Smooth muscle cell of the brain vasculature (primary cell): ENCODE measurements at places on chromosomes 16 and 17.

DNA sequence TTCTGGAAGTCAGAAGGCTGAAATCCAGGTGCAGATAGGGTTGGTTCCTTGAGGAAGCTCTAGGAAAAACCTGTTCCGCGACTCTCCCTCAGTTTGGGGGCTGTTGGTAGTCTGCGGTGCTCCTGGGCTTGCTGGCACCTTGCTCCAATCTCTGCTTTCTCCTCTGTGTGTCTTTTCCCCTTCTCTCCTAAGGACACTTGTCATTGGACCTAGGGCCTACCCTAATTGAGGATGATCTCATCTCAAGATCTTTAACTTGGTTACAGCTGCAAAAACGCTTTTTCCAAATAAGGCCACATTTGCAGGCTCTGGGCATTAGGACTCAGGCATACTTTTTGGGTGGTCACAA lies 12.9 kb upstream of the CACNG4 start:
- DNase-seq: no peak

DNA sequence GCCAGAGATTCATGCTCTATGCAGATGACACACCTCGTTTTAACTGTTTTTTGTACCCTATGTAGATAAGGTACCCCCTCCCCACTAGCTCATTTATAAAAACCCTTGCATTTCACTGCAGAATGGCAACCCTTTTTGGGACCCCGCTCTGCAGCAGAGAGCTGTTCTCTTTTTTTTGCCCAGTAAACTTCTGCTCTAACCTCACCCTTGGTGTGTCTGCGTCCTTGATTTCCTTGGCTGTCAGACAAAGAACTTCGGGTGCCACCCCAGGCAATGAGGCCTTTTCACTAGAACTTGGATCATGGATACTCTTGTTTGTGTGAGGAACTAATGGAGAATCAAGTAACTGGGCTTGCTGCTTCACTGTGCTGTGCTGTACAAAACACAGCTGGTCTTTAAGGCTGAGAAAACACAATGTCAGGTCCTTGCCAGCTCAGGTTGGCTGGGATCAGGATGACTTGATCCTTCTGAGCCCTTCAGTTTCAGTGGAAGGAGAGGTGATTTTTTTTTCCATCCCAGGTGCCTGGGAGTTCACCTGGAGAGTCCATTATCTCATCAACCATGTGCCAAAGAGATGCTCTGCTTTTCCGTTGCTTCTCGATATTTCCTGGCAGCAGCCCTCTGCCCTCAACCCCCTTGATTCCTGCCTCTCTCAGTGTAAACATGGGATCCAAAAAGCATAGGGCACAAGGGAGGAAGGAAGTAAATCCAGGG lies 133.2 kb upstream of the FAM20A start:
- DNase-seq: no peak

DNA sequence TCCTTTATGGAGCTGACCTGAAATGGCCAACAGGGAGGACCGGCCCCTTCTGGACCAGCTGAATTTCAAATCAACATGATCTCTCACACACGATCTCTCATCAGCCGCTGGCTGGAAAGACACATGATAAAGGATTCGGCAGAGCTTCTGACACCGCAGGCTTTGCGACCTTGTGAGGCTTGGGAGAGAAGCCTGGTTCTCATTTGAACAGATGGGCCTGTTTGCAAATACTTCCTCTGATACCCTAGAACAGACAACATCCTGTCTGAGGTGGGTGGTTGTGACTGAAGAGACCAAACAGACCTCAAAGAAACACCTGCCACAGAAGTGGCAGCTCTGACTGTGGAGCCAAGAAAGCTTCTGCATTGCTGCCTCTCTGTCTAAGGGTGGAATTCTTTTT lies 77.9 kb upstream of the SDK2 start:
- DNase-seq: no peak

DNA sequence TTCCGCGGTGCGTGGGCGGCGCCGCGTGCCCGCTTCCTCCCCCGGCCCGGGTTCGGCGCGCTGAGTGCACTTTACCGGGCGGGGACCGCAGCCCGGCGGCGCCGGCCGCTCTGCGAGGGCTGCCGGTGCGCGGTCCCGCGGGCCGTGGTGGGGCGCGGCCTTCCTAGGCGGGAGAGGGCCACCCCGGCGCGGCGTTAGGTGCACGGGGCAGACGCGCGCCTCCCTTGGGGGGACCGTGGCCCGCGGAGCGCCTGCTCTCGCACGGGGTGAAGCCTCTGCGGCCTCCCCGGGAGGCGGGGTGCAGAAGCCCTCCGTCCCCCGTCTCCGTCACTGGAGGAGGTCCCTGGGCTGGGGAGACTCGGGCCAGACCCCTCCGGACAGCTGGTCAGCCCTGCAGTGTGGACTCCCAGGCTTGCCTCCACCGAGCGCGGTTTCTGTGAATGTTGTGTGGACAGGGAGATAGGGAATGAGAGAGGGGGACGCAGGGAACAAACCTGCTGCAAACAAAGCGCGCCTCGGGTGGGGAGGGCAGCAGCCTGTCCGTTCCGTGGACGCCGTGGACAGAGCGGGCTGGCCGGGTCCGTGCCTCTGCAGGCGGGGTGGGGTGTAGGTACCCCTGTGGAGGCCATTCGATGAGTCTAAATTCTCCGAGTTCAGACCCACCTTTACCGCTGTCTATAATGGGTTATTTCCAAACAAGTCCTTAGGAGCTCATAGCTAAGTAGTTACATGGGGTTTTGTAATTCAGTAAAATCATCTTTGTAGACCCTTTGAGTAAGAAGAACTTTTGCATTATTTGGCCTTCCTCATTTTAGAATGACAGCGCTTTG lies 721 bp downstream of the TBCD start:
- DNase-seq: no peak

- DNase-seq: no peak
These were observed 117.9 kb upstream of the AXIN2 start for GRCh38 chr17:65679165-65679845.

GRCh38 chr16:4465977-4466779 lies 8.2 kb downstream of the NMRAL1 start:
- DNase-seq: no peak

- DNase-seq: no peak
These were observed 2.3 kb downstream of the MT2A start for GRCh38 chr16:56610609-56611111.

DNA sequence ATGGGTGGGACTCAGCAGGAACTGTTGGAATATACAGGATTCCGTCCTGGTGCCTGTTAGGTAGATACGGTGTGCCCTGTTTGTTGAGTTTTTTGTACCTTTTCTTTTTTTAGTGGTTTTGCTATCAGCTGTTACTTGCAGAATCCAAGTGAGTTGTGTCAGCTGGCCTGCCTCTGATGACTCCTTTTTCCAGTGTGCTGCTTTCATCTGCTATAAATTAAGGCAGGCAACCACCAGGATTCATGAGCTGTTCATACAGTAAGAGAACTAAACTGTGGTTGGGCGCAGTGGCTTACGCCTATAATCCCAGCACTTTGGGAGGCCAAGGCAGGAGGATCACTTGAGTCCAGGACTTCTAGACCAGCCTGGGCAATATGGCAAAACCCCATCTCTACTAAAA lies 79.9 kb downstream of the WNT3 start:
- no peak for DNase-seq

- no peak for DNase-seq
These were observed 162.5 kb downstream of the SLC39A11 start for GRCh38 chr17:72930031-72930430.

GRCh38 chr16:48452991-48453760 lies 68.0 kb upstream of the SIAH1 start:
- no peak for DNase-seq

- DNase-seq: no peak
These were observed 49.0 kb downstream of the NT5M start for GRCh38 chr17:17351901-17352781.

DNA sequence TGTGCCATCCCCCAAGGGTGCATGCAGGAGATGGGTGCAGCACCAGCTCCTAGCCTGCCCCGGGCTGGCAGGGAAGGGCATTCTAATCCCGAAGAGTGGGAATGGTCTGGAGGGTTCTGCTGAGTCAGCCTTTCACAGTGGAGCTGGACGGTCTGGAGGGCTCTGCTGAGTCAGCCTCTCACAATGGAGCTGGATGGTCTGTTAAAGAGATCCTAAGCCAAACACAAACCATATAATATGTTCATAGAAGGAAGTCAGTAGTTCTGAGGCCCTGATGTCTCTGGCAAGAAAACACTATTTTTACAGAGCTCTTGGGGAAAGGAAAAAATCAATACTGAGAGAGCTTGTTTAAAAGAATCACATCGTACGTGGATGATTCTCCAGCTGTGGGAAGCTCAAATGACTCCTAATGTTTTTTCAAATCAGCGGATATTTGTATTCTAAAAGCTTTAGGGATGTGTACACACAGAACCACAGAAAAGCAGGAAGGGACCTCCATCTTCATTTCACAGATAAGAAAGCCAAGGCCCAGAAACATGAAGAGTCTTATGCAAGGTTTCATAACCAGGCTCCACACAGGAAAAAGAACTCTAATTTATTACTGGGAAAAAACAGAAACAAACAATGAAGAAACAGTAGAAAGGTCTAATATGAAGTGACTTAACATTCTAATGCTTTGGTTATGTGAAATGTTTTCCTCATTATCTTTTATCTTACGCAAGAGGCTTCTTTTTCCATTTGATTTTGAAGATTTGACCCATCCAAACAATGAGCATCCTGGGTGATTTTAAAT lies 176.3 kb downstream of the VPS53 start:
- DNase-seq: no peak

- DNase-seq: no peak
These were observed 3.2 kb downstream of the CCR7 start for GRCh38 chr17:40561871-40562611.

- DNase-seq: no peak
These were observed 789.9 kb upstream of the KIF2B start for GRCh38 chr17:53032861-53033271.

DNA sequence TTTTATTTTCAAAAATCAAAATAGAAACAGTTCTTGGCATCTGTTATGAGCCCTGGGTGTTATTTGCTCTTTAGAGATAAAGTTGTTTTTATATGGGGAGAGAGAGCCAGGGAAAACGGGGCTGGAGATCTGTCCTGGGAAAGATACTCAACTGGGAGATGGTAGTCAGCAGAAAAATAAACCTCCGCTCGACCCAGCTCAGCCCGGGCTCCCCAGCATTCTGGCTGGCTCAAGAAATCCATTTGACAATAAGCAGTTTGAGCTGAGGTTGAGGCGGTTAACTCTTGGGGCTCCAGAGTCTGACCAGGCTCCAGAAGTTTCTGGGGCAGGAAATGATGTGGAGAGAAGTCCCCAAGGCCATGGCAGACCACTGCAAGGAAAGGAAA lies 151.9 kb downstream of the IRX5 start:
- DNase-seq: no peak

DNA sequence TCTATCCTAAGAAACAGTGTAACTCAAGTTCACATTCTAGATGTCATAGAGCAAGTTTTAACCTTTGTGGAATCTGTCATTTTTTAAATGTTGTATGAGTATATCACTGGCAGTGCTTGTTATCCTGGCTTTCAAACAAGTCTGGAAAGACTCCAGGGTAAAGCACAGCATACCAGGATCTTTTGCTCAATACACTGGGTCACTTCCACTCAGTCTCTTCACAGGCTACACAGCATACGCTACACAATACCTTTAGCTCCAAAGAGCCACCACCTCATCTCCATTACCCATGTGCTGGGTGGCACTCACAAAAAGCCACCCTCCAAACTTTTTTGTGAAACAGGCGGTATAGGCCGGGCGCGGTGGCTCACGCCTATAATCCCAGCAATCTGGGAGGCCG lies 69.5 kb downstream of the PARN start:
- no peak for DNase-seq

GRCh38 chr17:58530655-58531054 lies 16.2 kb upstream of the MTMR4 start:
- no peak for DNase-seq

GRCh38 chr17:65850486-65850885 lies 289.0 kb upstream of the AXIN2 start:
- no peak for DNase-seq

DNA sequence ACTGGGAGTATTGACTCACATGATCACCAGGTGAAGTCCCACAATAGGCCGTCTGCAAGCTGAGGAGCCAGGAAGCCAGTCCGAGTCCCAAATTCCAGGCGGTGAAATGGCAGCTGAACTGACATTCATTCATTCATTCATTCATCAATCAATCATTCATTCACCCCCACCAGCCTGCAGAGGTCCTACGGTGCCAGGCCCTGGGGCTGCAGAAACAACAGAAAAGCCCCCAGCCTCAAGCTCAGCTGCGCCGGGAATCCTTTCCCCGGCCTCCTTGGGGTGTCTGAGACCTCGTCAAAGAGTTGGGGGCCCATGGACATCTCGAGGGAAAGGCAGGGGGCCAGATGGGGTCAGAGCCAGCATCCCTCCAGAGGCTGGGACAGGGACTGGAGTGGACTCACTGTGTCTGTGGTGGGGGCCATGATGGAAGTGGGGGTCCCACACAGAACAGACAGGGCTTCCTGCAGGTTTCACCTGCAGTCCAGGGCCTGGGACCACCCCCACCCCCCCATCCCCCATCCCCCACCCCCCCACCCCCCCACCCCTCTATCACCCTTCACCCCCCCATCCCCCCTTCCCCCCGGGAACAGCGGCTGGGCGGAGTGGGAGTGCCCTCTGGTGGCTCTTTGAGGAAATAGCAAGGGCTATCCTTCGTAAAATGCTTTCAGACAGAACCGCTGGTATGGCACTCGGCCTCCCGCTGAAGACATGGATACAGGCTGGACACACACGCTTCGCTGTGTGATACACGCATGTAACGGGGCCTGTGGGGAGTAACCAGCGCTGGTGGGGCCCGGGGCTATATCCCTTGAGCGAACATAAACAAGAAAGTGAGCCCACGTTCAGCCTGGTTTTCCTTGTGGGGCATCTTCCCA lies 8.5 kb upstream of the ZC3H18 start:
- no peak for DNase-seq

DNA sequence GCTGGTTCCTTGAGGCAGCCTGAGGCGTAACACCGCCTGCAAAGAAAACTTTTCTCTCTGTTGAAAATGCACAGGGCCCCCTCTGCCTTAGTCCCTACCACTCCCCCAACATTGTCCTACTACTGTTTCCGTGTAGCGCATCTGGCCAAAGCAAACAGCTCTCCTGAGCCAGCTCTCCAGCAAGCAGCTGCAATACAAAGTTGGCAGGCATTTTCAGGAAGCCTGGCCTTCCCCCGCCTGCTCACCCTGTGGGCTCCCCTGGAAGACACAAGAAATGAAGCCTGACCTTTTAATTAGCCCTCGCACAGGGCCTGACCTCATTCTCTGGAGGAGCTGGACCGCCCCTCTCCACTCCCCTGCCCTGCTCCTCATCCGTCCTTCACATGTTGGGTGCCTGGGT lies 66.7 kb downstream of the SOX9 start:
- DNase-seq: no peak

- no peak for DNase-seq
These were observed 15.9 kb downstream of the PEMT start for GRCh38 chr17:17575360-17576251.
